ENCODE measurements at places on chromosomes 3 and 15.

- DNase-seq, result no peak
Observed at GRCh38 chr3:144369129-144369879, 397.7 kb downstream of the DIPK2A start.

DNA sequence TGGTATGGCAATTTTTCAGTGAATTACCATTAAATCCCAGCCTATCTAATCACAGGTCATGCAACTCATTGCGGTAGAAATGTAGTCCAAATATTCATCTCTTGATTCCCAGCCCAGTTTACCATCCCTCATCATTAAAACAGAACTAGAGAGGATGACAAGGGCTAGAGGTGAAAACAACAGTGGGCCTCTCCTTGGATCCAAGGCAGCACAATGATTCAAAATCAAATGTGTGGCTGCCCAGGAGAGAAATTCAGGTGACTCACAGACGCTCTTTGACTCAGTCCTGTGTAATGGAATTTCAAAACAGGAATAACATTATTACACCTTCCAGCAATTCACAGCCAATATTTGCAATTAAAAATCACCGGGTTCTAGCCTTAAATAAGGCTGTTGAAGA, 246.5 kb downstream of the TBL1XR1 start:
- no peak for DNase-seq

DNA sequence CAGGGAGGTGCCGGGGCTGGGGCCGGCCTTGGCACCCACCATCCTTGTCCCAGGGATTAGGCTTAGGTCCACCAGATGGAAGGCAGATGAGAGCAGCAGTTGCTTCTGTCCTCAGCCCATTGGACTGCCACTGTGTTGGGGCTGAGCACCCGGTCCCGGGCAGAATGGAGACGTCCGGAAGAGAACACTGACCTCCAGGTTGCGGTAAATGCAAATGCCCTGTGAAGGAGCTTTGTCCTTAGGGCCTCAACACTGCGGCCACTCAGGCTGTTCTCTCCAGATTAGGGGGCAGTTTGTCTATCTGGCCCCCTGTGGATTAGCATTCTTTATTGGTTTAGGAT, at the start of gene SERINC4:
SERINC4 (minus strand) TSS at position 276 of the 341 bp plus-strand sequence; CDS start at position 42, 234 bp downstream.
- DNase-seq, result no peak

DNA sequence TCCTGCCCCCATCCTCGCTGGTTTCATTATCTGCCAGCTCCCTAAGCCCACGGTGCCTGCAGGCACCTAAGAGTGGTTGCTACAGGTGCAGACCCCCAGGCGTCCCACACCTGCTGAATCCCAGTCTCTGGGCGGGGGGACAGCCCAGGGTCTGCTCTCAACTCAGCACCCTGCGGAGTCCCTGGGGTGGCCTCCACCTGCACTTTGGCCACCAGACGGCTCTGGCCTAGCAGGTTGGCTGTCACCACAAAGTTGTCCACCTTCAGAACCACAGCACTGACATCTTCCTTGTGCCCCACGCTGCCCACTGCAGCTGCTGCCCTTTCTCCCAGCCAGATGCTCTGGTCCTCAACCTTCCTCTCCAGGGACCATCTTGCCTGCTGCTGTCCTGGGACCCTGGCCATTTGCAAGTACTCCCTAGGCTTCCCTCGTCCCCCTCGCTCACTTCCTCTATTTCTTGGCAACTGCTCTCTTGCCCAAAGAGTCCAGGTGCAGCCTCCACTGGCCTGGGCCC, 34.9 kb upstream of the SNRPA1 start:
- DNase-seq, result no peak

GRCh38 chr3:12015627-12016026, 11.4 kb downstream of the SYN2 start:
- DNase-seq, result no peak

GRCh38 chr3:193593668-193594030, 641 bp downstream of the OPA1 start:
- DNase-seq, result peak; percentile 28

GRCh38 chr3:116161575-116162525, 283.4 kb downstream of the LSAMP start:
- no peak for DNase-seq

- no peak for DNase-seq
Observed at GRCh38 chr3:159807137-159808040, 181.2 kb upstream of the IL12A start.

GRCh38 chr3:85161544-85161943, 202.8 kb downstream of the CADM2 start:
- no peak for DNase-seq

DNA sequence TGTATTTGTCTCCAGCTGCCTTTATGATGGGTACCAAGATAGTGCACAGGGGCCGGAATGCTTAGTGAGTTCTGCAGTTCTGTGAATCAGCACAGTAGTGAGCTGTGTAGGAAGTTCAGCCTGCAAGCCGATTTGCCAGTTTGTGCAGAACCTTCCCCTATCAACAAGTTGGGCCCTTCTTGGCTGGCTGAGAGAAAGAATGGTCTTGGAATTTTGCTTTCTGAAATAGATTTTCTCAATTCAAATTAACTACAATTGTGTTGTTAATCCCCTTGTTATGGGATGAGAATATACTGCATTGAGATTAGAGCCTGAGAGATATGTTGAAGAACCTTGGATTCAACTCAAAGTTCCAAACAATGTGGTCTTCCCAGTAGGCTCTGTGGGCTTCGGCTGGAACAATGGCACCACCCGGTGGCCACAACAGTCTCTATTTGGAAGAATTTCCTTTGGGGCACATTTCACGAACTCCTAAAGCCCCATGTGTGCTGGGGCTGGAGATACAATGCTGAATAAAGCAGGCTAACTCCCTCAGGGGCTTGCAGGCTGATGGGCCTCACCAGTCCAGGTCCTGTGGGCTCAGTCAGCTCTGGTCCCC, 59.1 kb downstream of the TRIM42 start:
- DNase-seq, result no peak

- DNase-seq, result no peak
Observed at GRCh38 chr15:40790718-40791117, 16.2 kb upstream of the ZFYVE19 start.

- DNase-seq, result peak; percentile 42
Observed at GRCh38 chr15:40776537-40777141, 6.9 kb downstream of the C15orf62 start.

DNA sequence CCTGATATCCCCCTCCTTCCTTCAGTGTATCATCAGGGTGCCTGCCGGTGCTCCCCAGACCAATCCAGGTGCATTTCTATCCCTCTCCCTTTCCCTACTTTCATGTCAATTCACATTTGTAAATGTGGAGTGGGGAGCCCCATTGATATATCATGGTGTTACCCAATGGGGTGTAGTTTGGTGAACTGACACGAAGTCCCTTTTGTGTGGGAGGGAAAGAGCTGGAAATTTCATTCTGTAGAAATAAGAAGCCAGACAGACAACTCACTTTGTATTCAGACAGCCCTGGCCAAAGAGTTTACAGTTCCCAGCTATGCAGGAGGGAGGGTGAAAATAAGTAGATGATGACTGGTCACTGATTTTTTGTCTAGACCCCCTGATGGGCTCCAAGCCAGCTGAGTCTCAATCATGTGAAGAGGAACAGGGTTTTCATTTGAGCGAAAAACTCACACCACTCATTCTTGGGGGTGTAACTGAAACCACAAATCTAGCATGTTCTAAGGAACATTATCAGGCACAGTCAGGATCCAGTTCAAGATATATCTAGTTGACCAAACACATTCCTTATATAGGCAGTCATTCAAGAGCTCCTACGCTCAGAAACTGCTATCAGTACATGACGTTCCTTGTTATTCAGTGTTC, 58.9 kb downstream of the LMCD1 start:
- no peak for DNase-seq

- no peak for DNase-seq
Observed at GRCh38 chr3:17089314-17089700, 204.6 kb downstream of the PLCL2 start.

DNA sequence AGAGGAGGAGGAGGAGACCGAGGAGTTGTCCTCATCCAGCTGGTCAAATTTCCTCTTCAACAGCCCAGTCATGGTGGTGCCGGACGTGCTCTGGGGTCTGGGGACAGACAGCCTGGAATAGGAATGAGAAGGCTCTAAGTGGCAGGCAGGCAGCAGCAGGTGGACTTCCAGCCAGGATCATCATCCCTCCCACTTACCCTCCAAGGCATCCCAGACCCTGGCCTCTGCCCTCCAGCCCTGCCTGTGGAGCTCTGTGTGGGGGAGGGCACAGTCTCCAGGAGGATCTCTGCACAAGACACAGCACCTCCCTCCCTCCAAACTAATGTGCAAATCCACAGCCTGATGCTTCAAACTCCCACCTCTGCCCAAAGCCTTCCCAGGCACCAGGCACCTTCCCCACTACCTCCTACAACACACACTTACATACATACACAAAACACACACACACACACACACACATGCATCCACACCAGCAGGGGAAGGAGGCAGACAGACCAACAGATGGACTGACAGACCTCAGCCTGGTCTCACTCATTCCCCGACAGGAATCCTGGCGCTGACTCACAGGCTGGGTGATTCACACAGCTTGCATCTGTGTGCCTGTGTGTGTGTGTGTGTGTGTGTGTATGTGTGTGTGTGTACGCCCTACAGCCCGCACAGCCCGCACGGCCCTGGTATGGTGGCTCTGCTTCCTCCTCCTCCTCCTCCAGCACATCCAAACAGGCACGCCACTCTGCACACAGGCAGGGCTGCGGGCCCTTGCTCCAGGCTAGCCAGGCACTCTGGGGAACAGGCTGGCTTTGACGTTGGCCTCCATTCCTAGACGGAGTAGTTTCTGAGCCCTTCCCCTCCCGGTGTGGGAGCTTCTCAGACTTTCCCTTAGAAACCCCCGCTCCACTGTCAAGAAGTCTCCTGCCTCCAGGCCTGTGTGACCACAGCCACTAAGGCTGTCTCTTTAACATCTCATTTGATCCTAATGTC, 6.5 kb downstream of the CSRNP1 start:
- peak; percentile 50 for DNase-seq

DNA sequence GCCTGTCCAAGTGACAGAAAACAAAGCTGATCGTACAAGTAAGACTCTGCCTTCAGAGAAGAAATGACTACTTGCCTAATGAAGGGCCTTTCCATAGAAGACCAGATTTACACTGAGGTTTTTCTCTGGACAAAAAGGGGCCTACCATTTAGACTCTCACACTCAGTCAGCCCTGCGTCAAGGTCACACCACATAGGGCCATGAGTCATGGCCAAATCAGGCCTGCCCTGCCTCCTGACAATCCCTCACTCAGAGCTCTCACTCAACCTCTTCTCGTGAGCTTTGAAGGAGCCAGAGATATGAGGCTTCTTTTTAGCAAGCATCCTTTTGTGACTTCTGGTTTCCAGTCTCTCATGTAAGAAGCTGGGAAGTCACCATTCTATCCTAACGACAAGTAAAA, 68.1 kb upstream of the NMNAT3 start:
- no peak for DNase-seq

- no peak for DNase-seq
Observed at GRCh38 chr15:75570126-75570845, 8.8 kb downstream of the PTPN9 start.

DNA sequence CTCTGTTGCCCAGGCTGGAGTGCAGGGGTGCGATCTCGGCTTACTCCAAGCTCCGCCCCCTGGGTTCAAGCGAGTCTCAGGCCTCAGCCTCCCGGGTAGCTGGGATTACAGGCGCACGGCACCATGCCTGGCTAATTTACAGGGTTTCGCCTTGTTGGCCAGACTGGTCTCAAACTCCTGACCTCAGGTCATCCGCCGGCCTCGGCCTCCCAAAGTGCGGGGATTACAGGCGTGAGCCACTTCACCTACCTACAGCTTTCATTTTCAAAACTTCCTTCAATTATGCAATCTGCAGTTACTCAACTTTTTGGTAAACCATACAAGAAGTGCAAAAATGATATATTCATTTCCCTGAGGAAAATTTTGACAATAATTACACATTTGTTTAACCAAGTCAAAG, 14.0 kb downstream of the NANOGP8 start:
- no peak for DNase-seq

DNA sequence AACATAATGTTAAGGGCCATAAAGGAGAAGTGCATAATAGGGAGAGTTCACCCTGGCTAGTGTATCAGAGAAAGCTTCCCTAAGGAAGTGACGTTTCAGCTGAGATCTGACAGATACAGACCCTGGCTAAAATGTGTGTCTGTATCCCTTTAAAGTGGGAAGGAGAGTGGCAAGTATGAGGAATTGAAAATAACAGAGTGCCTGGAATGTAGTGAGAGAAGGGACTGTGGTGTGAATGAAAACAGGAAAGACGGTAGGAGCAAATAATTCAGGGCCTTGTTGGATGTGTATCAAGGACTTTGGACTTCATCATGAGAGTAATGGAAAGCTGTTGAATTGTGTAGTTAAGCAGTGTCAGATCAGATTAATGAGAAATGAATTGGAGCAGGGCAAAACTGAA, 30.5 kb downstream of the NEO1 start:
- no peak for DNase-seq

GRCh38 chr3:157533298-157534070, 30.3 kb upstream of the VEPH1 start:
- DNase-seq, result no peak

DNA sequence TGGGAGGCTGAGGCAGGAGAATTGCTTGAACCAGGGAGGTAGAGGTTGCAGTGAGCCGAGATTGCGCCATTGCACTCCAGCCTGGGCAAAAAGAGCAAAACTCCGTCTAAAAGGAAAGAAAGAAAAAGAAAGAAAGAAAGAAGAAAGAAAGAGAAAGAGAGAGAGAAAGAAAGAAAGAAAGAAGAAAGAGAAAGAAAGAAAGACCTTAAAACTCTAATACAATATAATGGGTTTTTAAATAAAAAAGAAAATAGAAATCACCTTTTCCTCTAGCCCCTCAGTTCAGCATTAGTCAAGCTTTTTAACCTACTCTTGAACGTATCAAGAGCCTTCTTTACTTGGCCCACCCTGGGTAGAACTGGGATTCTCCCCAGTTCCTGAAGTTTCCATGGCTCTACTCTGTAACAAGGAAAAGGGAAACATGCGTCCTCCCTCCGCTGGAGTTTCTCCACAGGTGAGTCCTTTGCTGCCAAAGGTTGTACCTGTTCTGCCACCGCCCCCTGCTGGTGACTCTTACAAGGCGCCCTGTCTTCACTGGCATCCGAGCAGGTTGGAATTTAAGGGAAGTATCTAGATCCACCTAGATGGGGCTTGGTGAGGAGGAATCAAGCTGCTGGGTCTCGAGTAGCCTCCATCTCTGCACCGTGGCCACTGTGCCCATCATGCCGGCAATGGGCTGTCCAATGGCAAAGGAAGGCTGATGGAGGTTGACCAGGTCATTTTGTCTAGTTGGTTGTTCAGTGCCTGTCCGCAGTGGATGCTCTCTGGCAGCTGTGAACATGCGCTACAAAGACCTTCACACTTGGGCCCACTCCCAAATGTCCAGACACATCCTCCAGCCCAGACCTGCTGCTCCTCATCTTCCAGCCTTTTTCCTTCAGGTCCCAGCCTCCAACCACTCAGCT, 20.6 kb upstream of the EPHB3 start:
- DNase-seq, result peak; percentile 54

GRCh38 chr15:89462198-89462912, 34.0 kb downstream of the RHCG start:
- peak; percentile 59 for DNase-seq

All from Jurkat, Clone E6-1 (cell line).